Stimulated activated CD4-positive, alpha-beta T cell treated with anti-CD3 and anti-CD28 coated beads, Interleukin-1b, Interleukin-23, amount 100 ng/mL, for 4 hours (primary cell): ENCODE measurements at places on chromosomes 11 and 22.

DNA sequence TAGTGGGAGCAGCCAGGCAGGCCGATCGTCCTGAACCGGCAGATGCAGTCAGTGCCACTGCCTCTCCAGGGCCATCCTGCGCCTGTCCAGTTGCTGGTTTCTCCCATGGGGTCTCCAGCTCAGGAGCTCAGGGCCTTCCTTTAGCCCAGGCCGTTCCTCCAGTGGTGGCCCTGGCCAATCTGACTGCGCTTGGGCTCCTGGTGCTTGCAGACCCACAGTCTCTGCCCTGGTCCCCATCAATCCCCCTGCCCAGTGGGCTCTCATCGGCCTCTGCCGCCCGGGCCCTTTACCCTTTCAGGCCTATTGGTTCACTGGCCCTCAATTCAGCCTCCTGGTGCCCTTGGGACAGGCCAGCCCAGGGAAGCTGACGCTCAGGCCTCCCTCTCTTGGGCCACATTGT is 29.2 kb upstream of the TSKU start:
- DNase-seq = no peak

GRCh38 chr11:109958821-109959166 is 134.4 kb upstream of the ZC3H12C start:
- DNase-seq = no peak

DNA sequence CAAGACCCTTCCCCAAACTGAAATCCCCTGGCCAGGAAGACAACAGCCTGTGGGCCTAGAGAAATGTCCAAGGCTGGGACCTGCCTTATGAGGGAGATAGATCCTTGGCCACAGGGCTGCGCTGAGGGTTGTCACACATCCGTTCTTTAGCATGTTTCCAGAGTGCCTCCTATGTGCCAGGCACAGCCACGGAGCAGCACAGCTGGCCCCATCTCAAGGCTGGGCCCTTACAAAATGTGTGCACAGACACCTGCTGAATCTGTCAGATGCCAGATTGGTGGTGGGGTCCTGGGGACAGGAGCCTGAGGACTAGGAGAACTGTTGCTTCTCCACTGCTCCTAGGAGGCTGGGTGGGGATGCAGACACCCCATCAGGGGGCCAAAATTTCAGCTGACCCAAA is 11.2 kb downstream of the GRIK4 start:
- no peak for DNase-seq

GRCh38 chr22:30754971-30755758 is 60.5 kb downstream of the OSBP2 start:
- DNase-seq = peak; percentile 31

- no peak for DNase-seq
Measured at GRCh38 chr11:26700574-26701235, 21.2 kb downstream of the SLC5A12 start.

DNA sequence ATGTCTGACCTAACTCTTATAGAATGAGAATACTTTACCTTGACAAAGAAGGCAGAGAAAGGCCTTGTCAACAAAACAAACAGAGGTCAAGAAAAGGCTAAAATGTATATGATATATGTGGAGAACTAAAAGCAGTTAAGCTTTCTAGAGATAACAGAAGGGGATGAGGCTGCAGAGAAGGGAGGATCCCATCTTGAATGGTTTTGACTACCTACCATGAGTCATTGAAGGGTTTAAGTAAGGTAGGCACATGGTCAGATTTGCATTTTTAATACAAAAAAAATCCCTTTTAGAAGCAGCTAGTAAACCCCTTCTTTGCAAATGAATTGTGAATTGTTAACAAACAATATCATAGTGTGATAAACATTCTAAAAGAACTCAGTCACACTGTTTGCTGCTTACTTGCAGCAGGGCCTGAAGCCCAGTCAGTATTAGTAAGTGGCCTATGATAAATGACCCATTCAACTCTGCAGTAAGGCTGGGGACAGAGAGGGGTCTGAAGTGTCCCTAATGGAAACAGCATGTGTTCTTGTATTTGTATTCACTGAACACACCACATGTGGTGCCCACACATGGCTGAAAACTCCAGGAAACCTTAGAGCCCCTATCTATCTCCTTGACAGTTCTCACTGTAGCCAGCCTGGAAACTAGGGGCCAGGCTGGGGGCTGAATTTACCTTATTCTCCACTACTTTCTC is 328.8 kb upstream of the PITPNB start:
- DNase-seq = no peak

DNA sequence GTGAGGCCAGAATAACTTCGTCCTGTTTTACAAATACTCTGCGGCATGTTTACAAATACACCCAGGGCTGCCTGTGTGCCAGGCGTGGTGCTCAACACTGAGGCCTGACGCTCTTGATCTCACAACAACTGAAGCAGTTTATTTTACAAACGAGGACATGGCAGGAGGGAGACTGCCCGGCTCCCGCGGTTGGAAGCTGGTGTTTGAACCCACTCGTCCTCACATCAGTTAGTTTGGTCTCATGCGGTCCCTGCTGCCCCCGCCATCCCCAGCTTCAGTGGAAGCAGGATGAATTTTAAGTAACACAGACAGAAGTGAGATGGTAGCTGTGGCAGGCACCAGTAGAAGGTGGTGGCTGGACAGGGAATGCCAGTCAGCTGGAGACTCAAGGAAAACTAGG is 16.4 kb downstream of the KIAA0930 start:
- DNase-seq = no peak

GRCh38 chr11:84906995-84907394 is 720.1 kb downstream of the DLG2 start:
- DNase-seq = no peak

- DNase-seq = no peak
Measured at GRCh38 chr11:29879560-29879959, 137.3 kb downstream of the KCNA4 start.

GRCh38 chr22:43110927-43111623 is 525 bp downstream of the BIK start:
- DNase-seq = peak; percentile 29

GRCh38 chr22:50085211-50085972 is at the start of gene MLC1:
Gene MLC1, minus strand, starts transcription at chr22:50085426. Its CDS starts 524 bp downstream, at chr22:50084902.
- no peak for DNase-seq

DNA sequence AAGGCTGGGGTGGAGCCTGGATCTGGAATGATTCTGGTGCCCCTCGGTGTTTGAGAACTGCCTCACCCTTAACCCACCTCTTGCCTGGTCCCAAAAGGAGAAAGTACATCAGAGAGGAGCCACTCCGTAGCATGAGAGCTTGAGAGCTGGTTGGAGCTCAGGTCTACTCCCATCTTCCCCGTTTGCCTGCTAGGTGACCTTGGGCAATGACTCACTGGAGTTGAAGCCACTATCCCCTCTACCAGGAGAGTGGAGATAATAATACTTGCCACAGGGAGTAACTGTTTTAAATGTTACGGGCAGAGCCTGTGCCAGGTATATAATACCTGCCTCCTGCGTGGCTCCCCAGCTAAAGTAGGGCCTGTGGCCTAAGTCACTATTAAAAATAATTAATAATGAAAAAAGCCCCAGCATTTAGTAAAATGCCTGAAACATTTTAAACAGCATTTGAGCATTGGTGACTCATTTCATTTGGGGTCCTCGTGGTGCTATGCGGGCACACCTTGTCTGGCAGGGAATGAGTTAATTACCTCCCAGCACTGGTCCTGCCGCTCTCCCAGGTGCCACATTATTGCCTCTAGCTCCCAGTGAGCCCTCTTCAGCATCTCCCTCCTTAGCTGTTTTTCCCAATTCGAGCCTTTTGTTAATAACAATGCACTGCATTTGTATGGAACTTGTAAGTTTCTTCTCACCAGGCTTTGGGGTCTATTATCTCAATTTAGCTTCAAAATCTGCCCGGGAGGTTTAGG is 22.5 kb downstream of the CYTH4 start:
- DNase-seq = no peak

GRCh38 chr22:17915188-17915587 is 109.2 kb downstream of the MICAL3 start:
- no peak for DNase-seq

- DNase-seq = no peak
Measured at GRCh38 chr11:72998676-72999075, 143.4 kb downstream of the FCHSD2 start.

GRCh38 chr11:19380375-19380774 is 139.6 kb upstream of the E2F8 start:
- DNase-seq = no peak

GRCh38 chr11:2297623-2298030 is 4.1 kb downstream of the C11orf21 start:
- no peak for DNase-seq

DNA sequence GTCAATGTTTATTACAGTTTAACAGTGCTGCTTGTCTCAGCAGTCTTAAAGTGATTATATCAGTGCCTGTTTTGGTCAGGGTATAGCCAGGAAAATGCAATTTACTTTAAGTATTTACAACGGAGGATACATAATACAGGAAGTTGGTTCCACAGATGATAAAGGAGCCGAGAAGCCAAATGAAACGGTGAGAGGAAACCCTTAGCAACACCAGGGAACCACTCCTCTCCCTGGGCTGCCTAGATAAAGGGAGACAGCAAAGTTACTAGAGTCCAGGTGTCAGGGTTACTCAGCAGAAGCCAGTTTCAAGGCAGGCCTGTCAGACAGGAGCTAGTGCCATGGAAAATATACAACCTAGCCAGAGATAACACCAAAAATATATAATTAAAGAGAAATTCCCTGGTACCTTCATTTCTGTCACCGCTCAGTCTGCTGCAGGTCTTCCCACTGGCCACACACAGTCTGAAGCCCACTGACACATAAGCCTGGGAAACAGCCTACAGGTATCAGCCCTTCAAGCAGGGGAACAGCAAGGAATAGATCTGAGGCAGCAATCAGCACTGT is 55.5 kb downstream of the FAM76B start:
- DNase-seq = no peak

DNA sequence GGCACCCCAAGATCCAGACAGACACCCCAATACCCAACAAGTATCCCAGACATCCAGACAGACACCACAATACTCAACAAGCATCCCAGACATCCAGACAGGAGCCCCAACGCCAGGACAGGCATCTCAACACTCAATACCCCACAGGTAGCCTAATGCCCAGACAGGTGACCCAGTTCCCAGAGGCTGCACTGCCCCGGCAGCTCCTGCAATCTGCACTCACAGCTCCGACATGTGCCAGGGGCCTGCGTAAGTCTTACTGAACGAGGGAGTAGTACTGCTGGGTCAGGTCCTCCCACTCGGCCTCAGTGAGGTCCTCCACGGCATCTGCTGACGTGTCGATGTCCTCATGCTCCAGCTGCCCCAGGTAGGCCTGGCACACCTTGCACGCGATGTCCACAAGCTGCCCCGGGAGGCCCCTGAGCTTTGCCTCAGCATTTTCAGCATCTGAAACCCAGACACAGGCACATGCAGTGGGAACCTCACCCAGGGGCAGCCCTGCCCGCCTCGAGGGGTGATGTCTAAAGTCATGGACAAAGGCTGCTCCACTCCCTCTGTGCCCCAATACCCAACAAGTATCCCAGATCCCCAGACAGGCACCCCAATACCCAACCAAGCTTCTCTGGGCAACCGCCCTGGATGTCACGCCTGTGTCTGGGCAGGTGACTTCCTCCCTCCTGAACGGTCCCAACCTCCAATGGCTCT is 16.6 kb downstream of the TTLL8 start:
- DNase-seq = no peak

DNA sequence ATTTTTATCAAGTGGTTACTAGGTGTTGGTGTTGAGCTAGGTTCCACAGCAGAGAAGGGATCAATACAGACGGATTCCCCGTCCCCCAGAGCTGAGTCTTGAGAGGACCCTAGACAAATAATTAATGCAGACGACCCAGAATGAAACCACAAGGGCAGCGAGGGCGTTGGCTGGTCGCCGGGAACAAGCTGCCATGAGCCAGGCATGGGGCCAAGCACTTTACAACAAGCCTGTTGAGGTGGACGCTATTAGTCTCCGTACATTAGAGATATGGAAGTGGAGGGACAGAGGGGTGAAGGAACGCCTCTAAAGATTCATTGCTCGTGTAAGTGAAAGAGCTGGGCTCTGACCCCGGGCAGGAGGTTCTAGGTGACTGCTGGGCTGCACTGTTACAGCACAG is 77.1 kb upstream of the EIF3D start:
- no peak for DNase-seq

DNA sequence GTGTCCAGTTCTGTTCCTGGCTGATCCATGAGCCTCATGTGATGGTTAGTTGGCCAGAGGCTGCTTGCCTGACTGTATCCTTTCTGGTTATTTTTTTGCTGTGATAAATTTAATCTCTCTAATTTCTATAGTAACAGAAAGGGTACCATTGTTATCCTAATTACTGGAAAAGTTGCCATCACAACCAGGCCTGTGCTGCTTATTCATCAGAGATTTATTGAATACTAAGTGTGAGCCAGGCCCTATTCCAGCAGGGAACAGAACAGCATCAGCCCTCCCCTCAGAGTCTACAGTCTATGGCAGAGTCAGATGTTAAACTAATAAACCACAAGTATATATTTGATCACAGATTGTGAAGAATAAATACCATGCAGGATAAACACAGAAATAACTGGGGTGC is 86.8 kb downstream of the DEPDC5 start:
- DNase-seq = no peak

- DNase-seq = no peak
Measured at GRCh38 chr22:47444746-47445065, 682.3 kb downstream of the TBC1D22A start.
